ENCODE measurements at places on chromosomes 2 and 18. TPM values are rescaled to one million over a fixed set of nuclear protein-coding genes. Genes with fewer than 3 reads are reported as not detected.

Gene REG3G
- not detected for total RNA-seq

Gene TMEM247
- total RNA-seq, result not detected

Gene AKAIN1
- not detected for total RNA-seq

Gene KCTD1
- 5.9 TPM for total RNA-seq

Gene CCDC85A
- 1.4 TPM for total RNA-seq

GRCh38 chr2:207802650-207803049, 32.9 kb upstream of the FZD5 start:
- DNase-seq, result no peak

DNA sequence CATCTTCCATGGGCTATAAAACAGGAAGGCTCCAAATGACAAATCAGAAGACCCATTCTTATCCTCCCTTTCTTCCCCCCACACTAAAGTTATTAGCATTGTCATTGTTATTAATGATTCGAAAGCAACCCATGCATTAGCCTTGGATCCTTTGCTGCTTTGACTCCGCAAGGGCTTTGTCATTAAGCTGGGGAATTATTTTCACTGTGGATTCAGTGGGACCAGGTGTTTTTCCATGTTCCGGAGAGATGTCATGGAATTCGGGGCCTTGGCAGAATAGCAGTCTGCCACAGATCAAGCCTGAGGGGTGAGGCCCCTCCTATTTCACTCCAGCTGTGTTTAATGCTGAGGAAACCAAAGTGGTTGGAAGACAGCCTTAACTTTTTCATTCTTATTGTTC, 357.1 kb downstream of the EN1 start:
- no peak for DNase-seq

DNA sequence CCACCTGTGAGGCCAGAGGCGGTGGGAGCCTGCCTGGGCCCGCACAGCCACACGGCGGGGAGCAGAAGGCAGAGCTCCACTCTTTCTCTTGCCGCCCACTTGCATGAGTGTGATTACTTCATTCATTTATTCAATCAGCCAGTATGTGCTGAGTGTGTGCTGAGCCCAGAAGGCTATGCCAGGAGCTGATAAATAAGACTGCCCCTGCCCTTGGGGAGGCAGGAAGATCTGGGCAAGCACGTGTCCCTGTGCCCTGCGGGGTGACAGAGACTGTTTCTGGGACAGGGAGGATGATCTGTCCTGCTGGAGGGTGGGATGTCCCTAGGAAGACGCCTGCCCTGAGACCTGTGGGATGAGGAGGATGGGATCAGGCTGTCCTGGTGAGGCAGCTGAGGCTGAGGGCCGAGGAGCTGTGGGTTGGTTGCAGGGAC, 250.8 kb downstream of the DYSF start:
- no peak for DNase-seq

- no peak for DNase-seq
Observed at GRCh38 chr2:235008584-235009044, 56.8 kb downstream of the SH3BP4 start.

DNA sequence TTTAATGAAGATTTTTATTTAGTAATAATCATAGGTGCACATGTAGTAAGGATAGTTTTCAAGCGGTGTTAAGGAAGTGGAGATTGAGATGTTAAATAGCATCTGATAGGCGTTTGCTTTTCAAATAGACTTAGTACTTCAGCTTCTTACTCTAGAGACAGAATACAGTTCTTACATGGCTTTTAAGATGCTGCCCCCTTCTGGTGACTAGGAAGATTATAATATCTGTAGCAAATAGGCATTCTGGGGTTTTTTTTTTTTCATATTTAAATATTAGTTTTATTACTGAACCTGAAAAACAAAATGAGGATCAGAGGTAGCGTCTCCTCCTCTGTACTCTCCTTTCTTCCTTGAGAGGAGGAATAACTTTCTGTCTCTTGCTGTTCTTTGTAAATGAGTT, 100.2 kb downstream of the AGAP1 start:
- peak; percentile 87 for DNase-seq

- DNase-seq, result peak; percentile 47
Observed at GRCh38 chr18:23718243-23718720, 29.0 kb downstream of the LAMA3 start.

GRCh38 chr2:85066874-85067351, 66.3 kb upstream of the TCF7L1 start:
- peak; percentile 91 for DNase-seq

DNA sequence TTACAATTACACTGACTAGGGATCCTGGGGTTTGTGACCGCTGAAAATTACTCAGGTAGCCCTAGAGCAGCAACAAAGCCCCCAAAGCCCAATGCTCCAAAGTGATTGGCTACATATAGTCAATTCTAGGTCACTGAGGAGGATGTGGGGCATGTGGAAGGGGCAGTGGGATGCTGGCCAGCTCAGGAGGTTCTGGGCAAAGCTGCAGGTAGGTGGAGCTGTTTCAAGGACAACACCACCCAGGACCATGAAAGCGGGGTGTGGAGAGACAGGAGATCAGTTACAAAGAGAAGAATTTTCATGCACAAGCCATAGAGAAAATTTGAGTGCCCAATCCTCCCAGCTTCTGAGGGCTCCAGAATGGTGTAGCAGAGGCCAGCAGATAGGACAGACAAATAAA, 75.0 kb upstream of the CCDC85A start:
- no peak for DNase-seq

- no peak for DNase-seq
Observed at GRCh38 chr2:230985519-230986231, 10.2 kb upstream of the SPATA3 start.

DNA sequence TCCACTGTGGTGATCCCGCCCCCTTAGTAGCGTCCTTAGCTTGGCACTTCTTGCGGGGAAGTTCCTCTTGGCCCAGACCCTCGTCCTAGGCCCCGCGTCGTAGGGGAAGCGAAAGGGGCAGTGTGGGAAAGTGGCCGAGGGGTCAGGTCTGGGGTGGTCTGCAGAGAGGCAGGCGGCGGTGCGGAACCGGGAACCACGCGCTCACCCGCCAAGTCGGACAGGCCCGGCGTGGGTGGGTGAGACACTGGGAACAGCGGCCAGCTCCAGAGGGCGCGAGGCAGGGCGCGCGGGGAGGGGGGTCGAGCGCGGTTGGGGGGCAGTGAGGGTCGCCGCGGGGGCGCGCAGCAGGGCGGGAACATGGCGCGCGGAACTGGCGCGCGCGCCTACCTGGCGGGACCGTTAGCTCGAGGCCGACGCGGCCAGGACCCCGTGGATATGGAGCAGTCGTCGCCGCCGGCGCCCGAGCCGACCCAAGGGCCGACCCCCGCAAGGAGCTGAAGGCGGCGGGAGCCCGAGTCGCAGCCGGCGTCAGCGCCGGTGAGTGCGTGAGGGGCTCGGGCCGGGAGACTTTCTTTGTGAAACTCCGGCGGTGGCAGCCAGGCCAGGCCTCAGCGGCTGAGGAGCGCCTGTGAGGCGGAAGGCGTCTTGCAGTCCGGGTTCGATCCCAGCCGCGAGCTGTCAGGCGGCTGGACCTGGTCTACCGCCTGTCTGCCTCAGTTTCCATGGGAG, 2896.7 kb upstream of the TEKT4 start:
- no peak for DNase-seq

DNA sequence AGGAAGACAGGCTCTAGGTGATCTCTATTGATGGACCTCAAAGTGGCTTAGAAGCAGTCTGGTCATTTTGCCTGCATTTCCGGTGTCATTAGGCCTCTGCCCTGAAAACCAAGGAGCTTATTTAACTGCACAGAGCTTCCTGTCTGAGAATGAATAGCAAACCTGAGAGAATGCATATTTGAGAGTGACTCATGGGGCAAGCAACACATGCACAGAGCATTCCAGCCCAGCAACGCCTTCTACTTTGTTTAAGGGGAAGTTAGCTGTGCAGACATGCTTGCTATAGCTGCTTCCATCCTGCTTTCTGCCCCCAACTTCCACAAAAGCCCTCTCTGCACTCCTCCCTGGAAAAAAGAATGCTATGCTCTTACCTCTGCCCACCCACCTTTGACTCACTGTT, 232.8 kb downstream of the GRB14 start:
- peak; percentile 63 for DNase-seq

DNA sequence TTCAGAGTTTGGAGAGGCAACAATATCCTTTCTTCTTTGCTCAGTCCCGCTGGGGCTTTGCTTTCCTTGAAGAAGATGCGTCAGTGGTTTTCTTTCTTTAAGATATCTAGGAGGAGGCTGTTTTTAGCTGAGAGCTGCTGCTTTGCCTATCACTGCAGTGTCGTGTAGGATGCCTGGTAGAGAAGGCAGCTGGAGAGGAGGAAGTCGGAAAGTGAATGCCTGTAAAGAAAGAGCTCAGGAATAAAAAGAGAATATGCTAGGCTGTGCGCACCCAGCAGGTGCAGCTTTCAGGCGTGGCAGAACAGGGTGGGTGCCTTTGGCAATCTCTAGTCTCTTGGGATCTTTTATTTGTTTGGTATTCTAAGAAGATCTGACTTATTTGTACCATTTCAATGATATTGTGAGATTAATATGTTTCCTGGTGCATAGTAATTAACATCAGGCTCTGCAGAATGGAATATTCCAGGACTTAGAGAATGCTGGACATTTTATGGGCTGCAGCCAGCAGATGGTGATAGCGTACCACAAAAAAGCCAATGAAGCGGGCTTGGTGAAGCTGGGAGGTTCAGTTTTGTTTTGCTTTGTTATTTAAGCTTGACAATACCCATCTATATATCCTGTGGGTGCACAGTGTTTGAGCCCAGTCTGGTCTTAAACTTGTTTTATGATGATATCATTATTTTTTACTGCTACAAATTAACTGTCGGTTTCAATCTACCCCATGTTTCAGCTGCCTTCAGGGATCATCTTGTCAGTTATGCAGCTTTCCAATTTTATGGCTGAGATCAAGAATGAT, 34.9 kb downstream of the CAVIN2 start:
- peak; percentile 75 for DNase-seq

DNA sequence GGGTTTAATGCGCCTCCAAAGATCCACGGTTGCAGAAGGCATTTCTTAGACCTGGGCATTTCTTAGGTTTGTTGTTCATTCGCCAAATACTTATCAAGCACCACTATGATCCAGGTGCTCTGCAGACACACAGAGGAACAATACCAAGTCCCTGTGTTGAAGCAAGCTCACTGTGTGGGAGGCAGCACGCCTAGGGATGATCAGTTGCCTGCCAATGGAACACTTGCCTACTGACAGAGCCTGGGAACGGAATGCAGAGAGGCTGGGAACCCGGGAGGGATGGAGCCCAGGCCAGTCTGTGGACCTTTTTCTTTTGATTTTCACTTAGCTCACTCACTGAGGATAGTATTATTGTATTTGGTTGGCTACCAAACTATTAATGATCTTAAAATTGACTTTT, 1.9 kb upstream of the GRP start:
- DNase-seq, result no peak
